ENCODE measurements at places on chromosomes 4 and X. TPM values are rescaled to one million over a fixed set of nuclear protein-coding genes. Genes with fewer than 3 reads are reported as not detected.

XAGE1B gene
- 5.5 TPM for total RNA-seq

- no peak for DNase-seq
Observed at GRCh38 chr4:47801481-47802002, 36.3 kb downstream of the CORIN start.

SPANXA2 gene
- total RNA-seq, result not detected

- DNase-seq, result no peak
Observed at GRCh38 chrX:107715331-107716117, 60.1 kb downstream of the TSC22D3 start.

BEND2 gene
- total RNA-seq, result 1.9 TPM

GRCh38 chrX:1506916-1507315 is 30.1 kb downstream of the P2RY8 start:
- DNase-seq, result no peak

VBP1 gene
- 71.5 TPM for total RNA-seq

GAGE13 gene
- total RNA-seq, result not detected

PROM1 gene
- 4.1 TPM for total RNA-seq

FRMPD3 gene
- total RNA-seq, result 2.4 TPM

- DNase-seq, result no peak
Observed at GRCh38 chr4:176413171-176413570, 93.4 kb downstream of the SPCS3 start.

GRCh38 chr4:63348735-63349673 is 1060.2 kb downstream of the TECRL start:
- no peak for DNase-seq

- DNase-seq, result no peak
Observed at GRCh38 chrX:139423186-139423585, 107.4 kb upstream of the F9 start.

DNA sequence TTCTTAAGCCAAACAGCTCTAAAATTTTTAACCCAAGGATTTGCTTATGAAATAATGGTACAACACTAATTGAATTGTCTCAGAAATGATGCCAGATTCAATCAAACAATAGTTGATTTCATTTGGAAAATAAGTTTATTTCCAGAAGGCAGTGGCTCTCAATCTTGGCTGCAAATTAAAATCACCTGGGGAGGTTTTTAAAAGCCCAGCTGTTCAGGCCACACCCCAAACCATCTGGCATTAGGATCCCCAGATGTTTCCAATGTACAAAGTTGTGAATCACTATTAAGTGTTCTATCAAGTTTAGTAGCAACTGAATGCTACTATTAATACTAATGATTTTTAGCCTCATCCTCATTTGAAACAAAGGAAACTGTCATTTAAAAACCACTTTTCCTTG is 22.2 kb downstream of the TMEM184C start:
- DNase-seq, result no peak

- peak; percentile 40 for DNase-seq
Observed at GRCh38 chr4:112156112-112156511, 10.9 kb downstream of the FAM241A start.

GRCh38 chrX:153347530-153347929 is 13.6 kb downstream of the ZNF275 start:
- DNase-seq, result no peak

DNA sequence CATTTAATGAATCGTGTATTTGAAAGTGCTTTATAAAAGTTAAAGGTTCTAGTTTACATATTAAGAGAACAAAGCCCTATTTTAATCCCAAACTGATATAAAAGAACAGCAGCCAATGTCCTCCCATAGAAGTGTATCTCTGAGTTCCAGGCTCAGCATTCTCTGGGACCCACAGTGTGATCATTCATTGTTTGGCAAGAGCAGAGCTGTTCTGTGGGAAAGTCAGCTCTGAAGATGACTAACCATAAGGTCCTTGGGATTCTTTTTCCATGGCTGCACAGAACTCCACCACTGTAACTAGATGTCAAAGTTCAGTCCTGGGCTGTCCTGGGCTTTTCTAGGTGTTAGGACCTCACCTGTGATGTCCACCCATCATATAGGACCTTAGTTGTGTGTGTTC is 157.0 kb upstream of the TLL1 start:
- DNase-seq, result no peak

- DNase-seq, result peak; percentile 5
Observed at GRCh38 chr4:22897520-22898108, 204.9 kb downstream of the GBA3 start.

TLL1 gene
- total RNA-seq, result 2.6 TPM

RAP2C gene
- 32.3 TPM for total RNA-seq

GRCh38 chr4:174972911-174973310 is 54.8 kb downstream of the ADAM29 start:
- DNase-seq, result no peak

GRCh38 chrX:38993500-38993899 is 192.2 kb downstream of the MID1IP1 start:
- no peak for DNase-seq

GRCh38 chr4:117515921-117516320 is 430.5 kb upstream of the TRAM1L1 start:
- no peak for DNase-seq

GRCh38 chr4:189912170-189912569 is 28.5 kb upstream of the FRG1 start:
- DNase-seq, result no peak

CLDN34 gene
- total RNA-seq, result not detected

DNA sequence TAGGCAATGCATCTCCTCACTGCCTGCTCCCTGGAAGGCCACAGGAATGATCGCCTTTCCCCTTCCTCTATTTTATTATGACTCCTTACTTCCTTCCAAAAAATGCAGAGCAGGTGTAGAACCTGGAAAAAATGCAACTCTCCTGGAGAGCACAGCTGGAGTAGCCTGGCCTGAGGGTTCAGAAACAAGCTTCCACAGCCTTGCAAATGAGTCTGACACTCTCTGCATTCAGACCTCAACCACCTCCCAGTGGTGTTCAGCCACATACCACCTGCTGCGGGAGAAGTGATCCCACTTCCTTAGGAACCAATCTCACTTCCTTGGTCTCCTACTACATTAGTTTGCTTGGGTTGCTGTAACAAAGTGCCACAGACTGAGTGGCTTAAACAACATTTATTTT is 368.1 kb upstream of the NOCT start:
- no peak for DNase-seq

- DNase-seq, result peak; percentile 64
Observed at GRCh38 chrX:53089224-53089842, 4.6 kb upstream of the KANTR start.

DNA sequence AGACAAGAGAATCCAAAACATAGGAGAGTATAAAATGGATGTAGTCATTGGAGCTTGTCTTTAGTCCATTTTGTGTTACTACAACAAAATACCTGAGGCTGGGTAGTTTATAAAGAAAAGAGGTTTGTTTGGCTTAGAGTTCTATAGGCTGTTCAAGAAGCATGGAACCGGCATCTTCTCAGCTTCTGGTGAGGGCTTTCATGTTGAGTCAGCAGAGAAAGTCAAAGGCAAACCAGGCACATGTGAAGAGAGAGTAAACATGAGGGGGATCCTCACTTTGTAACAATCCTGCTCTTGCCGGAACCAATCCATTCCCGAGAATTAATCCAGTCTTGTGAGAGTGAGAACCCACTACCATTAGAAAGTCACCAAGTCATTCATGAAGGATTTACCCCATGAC is 8.1 kb upstream of the HCCS start:
- DNase-seq, result no peak

GRCh38 chr4:73721909-73722308 is 18.5 kb upstream of the CXCL8 start:
- no peak for DNase-seq

GRCh38 chr4:26300314-26301307 is 20.2 kb upstream of the RBPJ start:
- no peak for DNase-seq

DNA sequence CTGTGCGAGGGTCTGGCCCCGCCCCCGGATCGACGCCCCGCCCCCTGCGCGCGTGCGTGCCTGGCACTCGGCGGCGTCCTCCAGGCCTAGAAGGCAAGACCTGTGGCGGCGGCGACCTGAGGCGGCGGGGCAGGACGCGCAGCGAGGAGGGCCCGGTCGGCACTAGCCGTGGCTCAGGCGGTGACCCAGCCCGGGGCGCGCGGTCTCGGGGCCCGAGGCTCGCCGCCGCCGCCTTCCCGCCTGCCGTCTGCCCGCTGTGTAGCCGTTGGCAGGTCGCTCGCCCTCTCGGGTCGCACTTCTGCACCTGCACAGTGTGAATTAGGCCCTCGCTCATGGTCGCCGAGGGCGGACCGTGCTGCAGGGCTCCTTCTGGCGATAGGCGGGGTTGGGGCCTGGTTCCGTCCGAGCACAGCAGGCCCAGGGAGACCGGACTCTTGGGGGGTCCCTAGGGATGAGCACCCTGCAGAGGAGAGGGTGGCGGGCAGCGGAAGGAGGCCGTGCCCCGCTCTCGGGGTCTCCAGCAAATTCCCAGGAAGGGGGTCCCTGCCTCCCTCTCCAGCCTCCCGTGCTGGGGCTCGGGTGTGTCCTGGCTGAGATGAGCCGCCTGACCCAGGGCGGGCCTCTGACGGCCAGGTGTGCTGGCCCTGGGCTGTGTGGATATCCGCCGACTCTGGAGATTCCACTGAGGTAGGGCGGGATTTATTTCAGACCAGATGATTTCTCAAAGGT is 557 bp upstream of the FAM53A start:
- no peak for DNase-seq

GRCh38 chr4:183508697-183509335 is 4.0 kb downstream of the ING2 start:
- DNase-seq, result no peak

ZNF157 gene
- total RNA-seq, result 0.96 TPM

Measured in umbilical cord (tissue), 2 donors.